CD4-positive, alpha-beta memory T cell (primary cell): ENCODE measurements at places on chromosomes 2 and 18. TPM values are rescaled to one million over a fixed set of nuclear protein-coding genes. Genes with fewer than 3 reads are reported as not detected.

- DNase-seq, result no peak
Measured at GRCh38 chr18:69326094-69326493, 74.6 kb upstream of the DOK6 start.

STEAP3 gene
- total RNA-seq, result 0.32 TPM

DNAJC5G gene
- not detected for total RNA-seq

GRCh38 chr2:107525406-107525805 is 301.3 kb upstream of the RGPD4 start:
- no peak for DNase-seq

- no peak for DNase-seq
Measured at GRCh38 chr2:226609366-226609765, 190.3 kb downstream of the IRS1 start.

GRCh38 chr18:66616523-66616983 is 12.7 kb upstream of the CDH19 start:
- no peak for DNase-seq

DNA sequence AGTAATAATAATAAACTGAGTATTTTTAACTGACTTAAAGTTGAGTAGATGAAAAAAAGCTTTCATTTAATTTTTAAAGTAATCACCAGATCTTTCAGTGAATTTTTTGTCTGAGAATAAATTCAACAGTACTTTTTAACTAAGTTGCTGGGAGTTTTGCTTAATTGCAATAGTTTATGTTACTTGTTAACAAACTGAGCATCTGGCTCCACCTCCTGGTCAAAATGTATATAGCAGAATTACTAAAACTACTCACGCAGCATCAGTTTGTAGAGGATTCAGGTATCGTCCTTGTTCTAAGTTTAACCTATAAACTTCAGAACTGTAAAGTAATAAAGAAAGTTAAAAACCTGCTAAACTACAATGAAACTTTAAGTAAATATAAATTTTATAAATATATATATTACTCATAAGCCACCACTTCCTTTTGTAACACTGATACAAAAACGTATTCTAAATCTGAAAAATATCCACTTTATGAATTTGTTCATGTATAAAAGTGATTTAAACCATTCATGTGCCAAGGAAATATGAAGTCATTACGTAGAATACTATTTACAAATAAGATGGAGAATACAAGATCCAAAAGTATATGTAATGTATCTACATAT is 21.3 kb downstream of the NOL10 start:
- peak; percentile 60 for DNase-seq

DNA sequence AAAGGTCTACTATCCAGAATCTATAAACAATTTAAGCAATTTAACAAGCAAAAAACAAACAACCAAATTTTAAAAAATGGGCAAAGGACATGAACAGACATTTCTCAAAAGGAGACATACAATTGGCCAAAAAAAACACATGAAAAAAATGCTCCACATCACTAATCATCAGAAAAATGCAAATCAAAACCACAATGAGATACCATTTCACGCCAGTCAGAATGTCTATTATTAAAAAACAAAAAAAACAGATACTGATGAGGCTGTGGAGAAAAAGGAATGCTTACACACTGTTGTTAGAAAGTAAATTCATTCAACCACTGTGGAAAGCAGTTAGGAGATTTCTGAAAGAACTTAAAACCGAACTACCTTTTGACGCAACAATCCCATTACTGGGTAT is 66.4 kb upstream of the SESTD1 start:
- DNase-seq, result no peak

- no peak for DNase-seq
Measured at GRCh38 chr2:218005486-218005885, 2.7 kb upstream of the TNS1 start.

NDC80 gene
- total RNA-seq, result 3.8 TPM

TCF23 gene
- total RNA-seq, result not detected

DNA sequence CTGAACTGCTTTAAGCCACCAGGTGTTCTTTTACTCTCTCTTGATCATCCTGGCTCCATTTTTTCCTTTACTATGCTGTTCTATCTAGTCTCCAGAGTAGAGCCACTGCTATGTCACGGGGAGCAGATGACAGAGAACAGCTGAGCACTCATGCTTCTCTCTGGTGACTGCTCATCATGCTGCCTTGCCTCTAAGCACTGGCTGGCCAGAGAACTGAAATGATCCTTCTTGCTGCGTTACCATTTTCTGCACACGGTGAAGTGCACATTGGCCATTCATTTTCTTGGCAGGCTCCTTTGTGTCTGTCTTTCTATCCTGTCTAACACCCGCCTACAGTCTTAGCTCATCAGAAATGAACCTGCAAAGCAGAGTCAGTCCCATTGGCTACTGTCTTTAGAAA is 86.0 kb downstream of the KCTD1 start:
- no peak for DNase-seq

IL36A gene
- not detected for total RNA-seq

NYAP2 gene
- 0.06 TPM for total RNA-seq

GRCh38 chr2:41871080-41871479 is 176.7 kb upstream of the PKDCC start:
- DNase-seq, result no peak

- DNase-seq, result no peak
Measured at GRCh38 chr18:3845161-3845560, 395.2 kb downstream of the TGIF1 start.

DNA sequence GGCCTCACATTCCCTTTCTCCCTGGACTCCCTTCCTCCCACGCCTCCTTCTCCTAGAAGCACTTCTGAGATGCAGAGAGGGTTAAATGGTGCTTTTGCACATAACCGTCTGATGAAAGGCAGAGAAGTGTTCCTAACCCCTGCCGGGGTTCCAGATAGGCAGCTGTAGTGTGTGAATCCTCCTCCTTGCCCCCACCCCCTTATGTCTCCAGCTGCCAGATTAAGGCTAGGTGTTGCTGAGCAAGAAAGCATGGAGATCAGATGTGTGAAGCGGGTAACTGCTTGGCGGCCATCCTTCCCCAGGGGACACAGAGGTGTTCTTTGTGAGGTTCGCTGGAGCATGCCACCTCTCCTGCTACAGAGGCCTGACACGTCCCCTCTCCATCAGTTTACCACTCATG is 88.3 kb downstream of the NRP2 start:
- no peak for DNase-seq

- DNase-seq, result peak; percentile 87
Measured at GRCh38 chr2:17753803-17754663, at the start of the genes GEN1 and SMC6. Gene GEN1 (plus strand): TSS chr2:17754138. CDS start chr2:17759944, 5,806 bp downstream. Gene SMC6 (minus strand): TSS chr2:17753810. CDS start chr2:17745946, 7,864 bp downstream.

REG1B gene
- total RNA-seq, result not detected

ITGA6 gene
- total RNA-seq, result 73.6 TPM

DNA sequence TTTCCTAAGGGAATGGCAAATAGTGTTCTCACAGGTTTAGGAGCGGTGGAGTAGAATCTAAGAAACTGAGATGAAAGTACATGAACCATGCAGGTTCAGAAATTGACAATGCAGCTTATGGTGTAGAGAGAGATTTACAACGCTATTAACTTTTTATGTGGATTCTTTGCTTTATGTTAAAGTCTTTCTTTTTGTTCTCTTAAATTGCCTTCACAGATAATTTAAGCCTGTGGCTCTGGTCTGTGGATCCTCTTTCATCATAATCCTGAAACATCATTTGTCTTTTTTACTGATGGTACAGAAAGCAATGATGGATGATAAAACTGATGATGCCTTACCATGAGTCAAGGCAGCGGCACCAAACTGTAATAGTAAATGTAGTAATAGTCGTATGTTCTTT is 30.3 kb downstream of the SOCS6 start:
- DNase-seq, result no peak

TUBA3E gene
- not detected for total RNA-seq
